ENCODE measurements at places on chromosomes 3 and 15.

DNA sequence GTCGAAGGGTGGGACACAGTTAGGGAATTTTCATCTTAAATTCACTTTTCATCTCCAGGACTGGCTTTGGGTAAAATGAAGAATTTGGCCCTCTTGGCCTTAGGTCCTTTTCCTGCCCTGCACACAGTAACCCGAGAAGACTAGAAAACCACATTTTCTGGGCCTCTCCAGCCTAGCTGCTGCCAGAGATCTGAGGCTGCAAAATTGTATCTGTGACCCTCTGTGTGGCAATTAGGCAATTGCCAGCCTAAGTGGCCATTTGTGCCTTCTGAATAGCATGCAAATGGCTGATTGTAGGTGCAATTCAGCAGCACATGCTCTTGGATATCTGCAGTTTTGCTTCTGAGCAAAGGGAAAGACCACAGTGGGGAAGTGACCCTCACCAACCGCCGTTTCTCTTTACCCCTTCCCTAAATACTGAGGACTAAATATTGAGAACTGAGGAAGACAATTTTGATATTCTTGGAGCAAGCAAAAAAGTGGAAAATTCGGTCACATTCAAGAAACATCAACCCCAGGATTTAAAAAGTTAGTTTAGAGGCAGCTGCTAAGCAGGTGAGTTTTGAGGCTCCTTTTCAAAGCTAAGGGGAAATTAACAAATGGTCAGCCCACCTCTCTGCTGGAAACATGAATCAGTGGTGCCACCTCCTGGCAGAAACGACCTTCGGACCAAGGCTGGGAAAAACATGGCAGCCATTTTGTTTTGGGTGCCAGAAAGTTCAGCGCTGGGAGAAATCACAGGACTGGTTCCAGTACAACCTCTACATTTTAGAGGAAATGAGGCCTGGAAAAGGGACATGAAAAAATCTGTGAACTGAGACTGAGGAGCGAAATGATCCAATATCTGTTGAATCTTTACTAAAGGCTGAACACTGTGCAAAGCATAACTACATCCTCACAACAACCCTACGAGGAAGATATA, 56.6 kb upstream of the PRTG start:
- DNase-seq: no peak

- DNase-seq: peak; percentile 12
Observed at GRCh38 chr3:187810021-187810446, 64.8 kb upstream of the BCL6 start.

GRCh38 chr15:100021653-100022052, 288.4 kb upstream of the LYSMD4 start:
- DNase-seq: no peak

DNA sequence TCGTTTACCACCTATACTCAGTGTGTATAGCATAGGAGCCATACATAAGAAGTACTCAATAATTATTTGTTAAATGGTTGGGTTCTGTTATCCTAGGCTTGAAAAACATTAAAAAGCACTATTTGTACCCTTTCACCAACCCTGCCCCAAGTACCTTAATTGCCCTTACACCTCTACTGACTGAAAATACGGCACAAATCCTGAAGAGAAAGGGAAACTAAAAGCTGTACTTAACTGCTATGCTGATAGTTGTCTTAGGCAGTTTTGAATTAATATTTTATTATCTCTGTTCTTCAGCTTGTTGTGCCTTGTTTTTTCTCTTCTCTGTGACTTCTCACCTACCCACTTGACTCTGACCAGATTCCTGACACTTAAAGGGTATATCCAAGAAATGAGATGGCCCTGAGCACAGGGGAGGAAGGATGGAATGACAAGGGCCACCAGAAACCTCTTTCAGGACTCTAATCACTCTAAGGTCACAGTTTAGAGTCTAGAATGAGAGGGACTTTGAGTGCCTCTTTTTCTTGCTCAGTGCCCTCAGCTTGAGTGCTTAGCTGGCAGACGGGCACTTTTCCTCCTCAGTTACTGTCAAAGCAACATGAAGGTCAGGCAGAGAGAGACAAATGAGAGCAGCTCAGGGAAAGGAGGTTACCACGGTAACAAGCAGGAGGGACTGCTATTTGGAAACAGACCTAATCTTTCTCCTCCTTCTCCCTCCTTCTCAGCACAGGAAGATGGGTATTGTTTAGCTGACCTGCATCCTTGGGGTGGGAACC, 136.5 kb downstream of the ZNF609 start:
- DNase-seq: no peak

GRCh38 chr3:49657208-49657915, 16.8 kb upstream of the APEH start:
- no peak for DNase-seq

DNA sequence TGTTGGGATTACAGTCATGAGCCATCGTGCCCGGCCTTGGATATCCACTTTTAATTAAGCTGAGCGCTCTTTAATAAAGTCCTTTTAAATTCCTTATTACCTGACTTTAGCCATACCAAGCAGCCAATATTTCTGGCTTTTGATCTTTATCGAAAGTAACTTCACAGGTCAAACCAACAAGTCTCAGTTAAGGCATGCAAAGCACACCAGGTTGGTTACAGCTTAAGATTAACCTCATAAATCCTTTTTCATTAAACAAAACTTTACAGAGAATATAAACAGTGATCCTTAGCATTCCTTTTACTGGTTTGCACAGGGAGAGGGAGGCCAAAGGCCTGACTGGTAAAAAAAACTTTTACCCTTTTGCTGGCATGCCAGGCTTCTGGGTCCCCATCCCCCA, 17.7 kb downstream of the ZNF662 start:
- DNase-seq: no peak

GRCh38 chr3:25287291-25287884, 140.7 kb upstream of the RARB start:
- DNase-seq: no peak

DNA sequence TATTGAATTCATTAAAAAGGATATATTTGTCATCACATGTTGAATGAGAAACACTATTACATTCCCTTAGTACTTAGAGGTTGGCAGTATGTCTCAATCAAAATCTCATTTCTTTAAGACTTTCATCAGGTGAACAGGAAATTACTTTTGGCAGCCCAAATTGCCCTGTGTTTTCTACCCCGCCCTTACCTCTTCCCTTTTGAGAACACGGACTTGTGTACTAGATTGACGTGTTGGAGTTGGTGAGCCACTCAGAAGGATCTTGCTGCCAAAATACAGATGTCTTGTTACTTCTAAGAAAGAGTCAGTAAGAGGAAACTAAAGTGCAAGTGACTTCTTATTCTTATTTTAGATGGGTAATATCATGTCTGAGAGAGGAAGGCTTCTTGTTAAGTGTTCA, 386.9 kb downstream of the FEZF2 start:
- DNase-seq: no peak

GRCh38 chr3:13080591-13080990, 7.4 kb upstream of the IQSEC1 start:
- no peak for DNase-seq

- DNase-seq: no peak
Observed at GRCh38 chr3:33962396-33962795, 164.0 kb downstream of the PDCD6IP start.

DNA sequence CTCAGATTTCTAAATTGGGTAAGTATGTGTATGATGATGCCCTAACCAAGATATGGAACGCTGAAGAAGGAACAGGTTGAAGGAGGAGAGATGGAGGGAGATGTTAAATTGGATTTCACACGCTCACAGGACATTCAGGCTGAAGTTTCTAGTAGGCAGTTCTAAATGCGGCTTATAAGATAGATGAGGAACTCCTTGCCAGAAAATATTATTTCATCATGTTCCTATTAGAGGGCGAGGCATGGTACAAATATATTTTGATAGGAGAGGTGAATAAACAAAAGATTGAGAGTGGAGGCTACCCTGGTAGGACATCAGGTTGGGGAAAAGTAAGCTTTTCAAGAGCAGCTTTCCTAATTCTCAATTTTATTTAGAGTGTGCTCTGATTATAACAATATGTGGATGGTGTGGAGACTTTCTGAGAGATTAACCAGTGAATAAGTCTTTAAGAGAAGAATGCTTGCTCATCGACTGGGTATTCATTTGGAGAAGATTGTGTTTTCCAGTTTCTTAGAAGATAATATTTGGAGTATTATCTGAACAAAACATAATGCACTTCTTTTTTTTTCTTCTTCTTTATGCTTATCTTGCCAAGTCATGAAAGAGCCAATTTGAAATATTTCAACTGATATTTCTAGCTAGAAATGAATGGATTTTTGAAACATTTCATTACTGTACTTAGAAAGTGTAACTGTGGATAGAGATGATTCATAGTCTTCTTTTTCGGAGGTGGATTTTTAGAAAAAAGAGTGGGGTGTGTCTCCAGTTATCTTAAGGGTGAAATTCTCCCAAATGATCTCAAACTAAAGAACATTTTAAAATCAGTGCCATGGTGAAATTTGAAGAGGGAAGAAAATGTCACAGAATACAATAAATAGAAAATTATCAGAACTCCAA, 88.5 kb downstream of the B3GALNT1 start:
- DNase-seq: no peak
